Stimulated activated CD8-positive, alpha-beta memory T cell treated with anti-CD3 and anti-CD28 coated beads, Interleukin-12 subunit alpha, Interleukin-12 subunit beta, amount 100 ng/mL, for 4 hours (primary cell): ENCODE measurements at places on chromosomes 6 and 20.

DNA sequence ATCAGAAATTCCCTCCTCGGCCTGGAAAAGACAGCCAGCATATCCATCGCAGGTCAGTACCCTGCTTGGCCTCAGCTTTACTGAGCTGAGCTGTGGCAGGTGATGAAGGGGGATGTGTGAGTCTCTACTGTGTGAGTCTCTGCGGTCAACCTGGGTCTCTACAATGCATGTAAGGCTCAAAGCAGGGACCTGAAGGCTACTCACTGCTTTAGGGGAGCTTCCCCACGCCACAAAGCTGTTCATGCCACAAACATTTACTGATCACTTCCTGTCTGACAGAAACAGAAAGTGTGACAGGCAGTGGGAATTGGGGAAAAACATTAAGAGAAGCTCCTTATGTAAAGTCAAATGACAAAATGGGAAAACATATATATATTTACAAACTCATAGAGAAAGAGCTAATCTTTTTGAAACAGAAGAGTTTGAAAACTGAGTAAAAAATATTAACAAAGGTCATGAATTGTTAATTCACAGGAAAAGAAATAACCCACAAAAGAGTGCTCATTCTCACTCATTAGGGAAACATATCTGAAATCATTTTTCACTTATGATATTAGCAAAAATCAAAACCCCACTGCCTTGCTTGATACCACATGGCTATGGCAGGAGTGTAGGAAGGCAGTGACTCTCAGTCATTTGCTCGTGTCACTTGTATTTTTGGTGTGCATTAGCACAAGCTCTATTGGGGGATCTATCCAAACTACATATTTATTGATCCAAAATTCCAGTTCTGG lies 5.8 kb downstream of the BTN3A3 start:
- DNase-seq: no peak

DNA sequence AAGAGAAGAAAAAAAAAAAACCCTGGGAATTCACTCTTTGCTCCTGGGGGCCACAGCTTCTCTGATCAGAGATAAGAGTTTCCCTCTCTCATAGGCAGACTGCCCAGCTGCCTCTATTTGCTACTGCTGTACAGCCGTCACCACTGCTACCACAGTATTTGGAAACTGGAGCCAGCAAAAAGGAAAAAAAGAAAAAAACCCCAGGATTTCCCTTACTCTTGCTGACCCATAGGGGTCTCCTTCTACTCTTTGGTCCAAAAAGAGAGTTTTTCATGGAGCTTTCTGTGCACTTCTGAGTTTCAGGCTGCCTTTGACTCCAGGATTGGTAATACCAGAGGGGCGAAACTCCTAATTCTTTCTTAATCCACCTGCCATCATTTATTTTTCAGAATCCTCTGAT lies 89.7 kb downstream of the MDGA1 start:
- no peak for DNase-seq

DNA sequence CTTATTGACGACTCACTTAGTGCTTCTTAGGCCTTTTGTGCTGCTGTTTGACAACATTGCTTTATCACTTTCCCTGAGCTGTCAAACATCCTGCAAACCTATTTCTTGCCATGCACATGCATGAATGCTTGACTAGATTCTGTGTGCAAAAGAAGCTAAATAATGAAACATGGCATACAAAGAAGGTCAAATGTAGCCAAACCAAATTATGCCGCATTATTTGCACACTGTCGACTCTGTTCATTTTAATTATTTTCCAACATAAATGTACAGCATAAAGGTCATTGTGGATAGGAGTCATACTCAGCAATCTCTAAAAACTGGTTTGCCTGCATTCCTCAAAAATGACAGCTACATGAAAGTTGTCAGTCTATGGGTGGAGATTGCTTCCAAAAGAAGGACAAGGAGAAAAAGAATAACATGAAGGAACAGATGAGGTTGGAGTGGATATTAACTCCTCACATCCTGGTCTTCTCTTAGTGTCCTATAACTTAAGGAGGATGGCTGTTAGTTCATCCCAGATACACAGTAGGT lies 123.1 kb upstream of the STXBP5 start:
- DNase-seq: no peak

DNA sequence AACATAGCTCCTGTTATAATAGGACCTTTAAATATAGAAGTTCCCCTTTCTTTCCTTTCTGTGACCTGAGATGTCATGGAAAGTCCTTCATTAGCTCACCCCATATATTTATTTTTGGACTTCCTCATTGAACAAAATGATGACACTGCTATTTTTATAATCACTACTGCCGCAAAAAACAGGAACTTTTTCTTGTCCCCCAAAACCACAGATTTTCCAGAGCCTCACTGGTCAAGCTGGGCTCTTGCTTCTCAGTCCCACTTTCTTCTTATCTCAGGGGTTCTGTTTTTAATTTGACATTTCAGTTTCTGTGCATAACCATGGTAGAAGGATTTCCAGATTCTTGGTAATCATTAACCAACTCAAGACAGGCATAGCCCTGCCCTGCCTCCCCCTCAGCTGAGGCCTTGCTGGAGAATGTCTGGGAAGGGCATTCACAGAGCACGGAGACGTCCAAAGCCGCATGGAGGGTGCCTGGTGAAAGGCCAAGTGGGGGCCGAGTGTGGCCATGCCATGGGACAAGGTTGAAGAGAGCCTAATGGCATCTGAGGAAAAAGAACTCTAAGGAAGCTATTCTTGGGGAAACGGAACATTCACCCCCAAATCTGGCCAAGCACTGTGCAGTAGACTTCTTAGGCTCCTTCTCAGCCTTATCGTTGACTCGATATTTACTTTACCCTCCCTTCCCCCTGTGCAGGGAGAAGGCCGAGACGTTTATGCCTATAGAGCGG lies 73.7 kb downstream of the EDN1 start:
- no peak for DNase-seq

GRCh38 chr6:145735356-145736165 lies at the start of gene EPM2A:
Gene EPM2A, minus strand, starts transcription at chr6:145735520. Its CDS starts 22 bp downstream, at chr6:145735498.
- DNase-seq: peak; percentile 56

- no peak for DNase-seq
Measured at GRCh38 chr20:37649017-37649416, 44.8 kb upstream of the CTNNBL1 start.

DNA sequence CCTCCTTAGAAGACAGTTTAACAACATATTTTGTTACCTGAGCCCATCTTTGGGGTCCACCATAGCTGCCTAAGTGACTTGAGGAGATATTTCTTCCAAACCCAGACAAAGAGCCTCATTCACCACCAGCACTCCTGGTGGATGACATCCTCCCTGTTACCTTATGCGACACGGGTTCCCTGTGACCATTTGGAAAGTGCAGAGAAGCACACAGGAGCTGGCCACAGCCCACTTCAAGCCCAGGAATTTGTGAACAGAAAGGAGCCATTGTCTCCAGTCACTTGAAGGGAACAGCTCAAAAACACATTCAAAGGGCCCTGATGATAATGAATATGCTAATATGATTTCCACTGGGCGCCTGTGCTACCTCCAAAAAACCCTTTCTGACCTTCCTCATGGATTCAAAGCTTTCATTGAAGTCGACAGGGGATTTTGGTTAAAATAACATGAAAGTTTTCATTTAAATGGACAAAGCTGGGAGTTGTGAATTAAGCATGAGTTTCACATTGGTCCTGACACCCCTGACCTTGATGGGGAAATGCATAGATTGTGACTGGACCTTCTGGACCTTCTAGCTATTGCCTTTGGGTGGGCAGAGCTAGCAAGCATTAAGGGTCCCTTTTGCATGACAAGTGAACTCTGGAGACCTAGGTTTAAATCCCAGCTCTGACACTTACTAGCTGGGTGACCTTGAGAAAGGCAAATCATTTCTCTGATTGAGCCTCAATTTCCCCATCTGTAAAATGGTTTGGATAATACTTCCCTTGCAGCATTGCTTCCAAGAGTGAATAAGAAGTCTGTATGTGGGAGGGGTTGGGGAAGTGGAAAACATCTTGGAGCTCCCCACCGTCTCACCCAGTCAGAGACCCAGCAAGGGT lies 83.3 kb upstream of the SIRPA start:
- DNase-seq: no peak

GRCh38 chr6:85115876-85116275 lies 334.0 kb upstream of the NT5E start:
- no peak for DNase-seq
